ENCODE measurements at places on chromosomes 11 and 22.

GRCh38 chr11:107792049-107792443 is 66.5 kb downstream of the SLC35F2 start:
- no peak for DNase-seq

DNA sequence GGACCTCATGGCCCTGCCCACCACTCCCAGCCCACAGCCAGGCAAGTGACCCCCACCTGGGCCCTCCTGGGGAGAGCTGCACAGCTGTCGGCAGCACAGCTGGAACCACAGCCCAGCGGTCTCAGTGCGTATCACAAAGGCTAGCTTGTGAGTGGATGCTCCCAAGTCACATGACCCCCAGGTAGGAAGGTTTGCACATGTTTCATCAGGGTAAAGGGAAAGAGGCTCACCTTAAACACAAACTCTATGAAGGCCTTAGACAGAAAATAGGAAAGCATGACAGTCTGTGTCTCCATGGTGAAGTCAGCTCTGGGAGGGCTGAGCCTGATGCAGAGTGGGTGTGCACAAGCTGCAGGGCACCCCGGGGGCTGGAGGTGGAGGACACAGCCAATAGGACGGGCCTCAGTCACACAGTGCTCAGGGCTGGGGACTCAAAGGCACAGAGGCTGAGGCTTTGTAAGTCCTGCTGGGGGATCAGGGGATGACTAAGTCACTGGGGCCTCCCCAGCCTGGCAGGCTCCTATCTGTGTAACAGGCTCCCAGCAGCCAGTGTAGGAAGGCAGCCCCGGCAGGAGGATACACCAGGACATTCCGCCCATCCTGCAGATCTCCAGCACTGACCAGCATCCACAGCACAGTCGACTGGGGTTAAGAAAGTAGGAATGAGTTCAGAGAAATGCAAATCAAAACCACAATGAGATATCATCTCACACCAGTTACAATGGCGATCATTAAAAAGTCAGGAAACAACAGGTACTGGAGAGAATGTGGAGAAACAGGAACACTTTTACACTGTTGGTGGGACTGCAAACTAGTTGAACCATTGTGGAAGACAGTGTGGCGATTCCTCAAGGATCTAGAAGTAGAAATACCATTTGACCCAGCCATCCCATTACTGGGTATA is 22.0 kb downstream of the CELSR1 start:
- no peak for DNase-seq

DNA sequence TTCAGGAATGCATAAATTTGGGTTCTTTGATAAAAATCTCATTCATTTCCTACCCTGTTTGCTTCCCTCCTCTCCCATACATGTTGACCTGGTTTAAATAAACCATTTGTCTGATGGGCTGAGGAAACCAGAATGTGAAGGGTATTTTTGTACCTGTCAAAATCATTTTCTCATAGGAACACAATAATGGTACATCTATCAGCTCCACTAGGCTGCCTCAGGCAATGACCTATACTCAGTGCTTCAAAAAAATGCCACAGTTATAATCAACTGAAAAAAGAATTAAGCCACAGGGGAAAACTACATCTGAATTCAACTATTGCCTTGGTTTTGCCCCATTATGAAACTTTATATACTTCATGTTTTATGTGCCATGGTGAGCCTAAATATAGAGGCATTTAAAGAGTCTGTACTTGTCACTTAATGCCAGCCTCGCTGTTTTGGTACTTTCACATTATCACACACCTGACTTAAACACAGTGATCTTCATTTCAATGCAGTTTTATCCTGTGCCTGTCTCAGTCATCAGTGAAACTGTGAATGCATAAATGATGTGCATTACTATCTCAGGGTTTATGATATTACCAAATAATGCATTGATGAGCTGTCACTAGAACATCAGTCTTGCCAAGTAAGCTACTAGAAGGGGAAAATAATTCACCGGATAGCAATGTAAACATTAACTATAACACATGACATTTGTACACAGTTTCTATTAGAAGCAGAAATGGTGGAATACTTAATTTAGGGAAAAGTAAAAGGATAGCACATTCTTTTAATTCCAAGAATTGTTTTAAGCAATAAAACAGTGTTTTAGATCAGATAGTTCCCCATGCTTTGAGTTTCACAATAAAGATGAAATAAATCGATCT is 92.7 kb downstream of the MSANTD4 start:
- no peak for DNase-seq

GRCh38 chr22:22368516-22368915 is 123.9 kb downstream of the VPREB1 start:
- no peak for DNase-seq

DNA sequence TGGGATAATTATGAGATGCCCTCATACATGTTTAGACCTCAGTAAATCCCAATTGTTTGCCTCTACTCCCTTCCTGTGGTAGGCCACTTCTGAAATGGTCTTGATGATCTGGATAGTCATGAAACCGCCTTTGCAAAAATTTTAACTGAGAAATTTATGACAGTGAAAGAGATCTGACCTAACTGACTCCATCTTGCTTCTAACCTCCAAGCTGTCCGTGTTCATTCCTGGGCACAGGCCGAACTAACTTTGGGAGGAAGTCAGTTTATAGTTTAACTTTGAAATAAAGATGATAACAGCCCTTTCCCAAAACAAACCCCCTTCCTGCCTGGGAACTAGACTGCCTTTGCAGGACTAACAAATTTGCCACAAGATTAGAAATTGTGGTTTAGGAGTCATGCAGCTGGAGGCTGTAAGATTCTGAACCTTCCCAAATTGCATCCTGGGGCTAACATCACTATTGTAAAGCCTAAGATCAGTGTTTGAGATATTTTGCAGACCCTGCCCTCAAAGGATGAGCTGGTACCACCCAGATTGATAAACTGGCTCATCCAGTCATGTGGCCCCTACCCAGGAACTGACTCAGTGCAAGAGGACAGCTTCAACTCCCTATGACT is 19.9 kb upstream of the CTR9 start:
- no peak for DNase-seq

DNA sequence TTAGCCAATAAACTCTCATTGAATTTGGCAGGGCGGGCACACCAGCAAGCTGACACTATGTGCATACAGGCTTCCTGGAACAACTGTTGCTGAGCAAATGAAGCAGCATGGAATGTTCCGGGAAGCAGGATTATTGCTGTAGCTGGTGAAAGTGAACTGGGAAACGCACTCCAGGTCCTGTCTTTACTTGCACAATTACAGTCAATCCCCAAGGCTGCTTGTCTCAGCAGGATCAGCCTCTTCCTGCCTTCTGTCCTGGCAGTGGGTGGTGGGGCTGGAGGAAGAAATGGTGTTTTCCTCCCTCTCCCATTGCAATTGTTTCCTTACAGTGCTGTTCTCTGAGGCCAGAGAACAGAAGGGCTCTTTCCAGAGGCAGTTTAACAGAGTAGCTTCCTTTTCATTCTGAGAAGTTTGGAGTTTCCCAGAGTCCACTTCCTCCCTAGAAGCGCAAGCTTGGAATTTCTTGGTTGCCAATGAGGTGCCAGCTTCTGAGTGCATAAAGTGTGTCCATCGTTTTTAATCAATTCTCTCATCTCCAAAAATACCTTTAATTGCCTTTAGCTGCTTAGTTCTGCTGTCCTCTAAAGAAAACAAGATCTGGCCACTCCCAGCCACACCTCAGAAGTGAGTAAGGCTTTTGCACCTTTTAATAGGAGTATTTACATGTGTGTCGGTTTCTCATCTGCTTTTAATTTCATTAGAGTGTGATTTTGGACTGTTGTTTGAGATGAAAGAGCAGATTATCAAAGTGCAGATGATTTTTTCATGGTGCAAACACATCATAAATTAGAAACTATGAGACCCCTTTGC is 19.9 kb downstream of the CD44 start:
- no peak for DNase-seq
